ENCODE measurements at places on chromosomes 1 and 21.
A peak's percentile ranks its signal among the peaks of the same experiment; 100 is the strongest.

GRCh38 chr21:26055010-26055409, 115.6 kb downstream of the APP start:
- DNase-seq, result no peak

DNA sequence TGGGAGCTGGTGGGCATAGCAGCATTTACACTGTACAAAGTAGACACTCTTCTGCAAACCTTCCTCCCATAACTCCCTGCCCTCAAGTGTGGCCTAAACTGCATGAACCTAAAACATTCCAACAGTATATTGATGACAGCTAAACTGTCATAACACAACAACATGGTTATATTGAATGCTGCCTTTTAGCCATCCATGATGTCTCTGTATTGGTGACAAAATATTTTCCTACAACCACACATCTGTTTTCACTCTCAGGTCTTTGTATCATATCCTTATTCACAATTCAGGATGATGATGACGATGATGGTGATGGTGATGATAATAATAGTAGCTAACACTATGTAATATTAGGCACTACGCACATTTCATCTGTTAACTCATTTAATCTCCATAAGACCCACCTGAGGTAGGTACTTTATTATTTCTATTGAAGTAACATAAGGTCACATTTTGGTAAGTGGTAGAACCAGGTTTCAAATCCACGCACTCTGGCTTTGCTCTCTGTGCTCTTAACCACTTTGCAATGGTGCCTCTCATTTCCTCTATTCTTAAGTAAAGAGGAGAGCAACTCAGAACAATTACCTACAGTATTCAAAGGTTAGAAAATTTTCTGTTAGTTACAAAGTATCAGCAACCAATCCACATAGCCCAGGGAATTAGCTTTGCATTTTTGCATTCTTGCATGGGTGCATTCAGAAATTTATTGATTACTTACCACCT, 185.1 kb upstream of the LMO4 start:
- no peak for DNase-seq

DNA sequence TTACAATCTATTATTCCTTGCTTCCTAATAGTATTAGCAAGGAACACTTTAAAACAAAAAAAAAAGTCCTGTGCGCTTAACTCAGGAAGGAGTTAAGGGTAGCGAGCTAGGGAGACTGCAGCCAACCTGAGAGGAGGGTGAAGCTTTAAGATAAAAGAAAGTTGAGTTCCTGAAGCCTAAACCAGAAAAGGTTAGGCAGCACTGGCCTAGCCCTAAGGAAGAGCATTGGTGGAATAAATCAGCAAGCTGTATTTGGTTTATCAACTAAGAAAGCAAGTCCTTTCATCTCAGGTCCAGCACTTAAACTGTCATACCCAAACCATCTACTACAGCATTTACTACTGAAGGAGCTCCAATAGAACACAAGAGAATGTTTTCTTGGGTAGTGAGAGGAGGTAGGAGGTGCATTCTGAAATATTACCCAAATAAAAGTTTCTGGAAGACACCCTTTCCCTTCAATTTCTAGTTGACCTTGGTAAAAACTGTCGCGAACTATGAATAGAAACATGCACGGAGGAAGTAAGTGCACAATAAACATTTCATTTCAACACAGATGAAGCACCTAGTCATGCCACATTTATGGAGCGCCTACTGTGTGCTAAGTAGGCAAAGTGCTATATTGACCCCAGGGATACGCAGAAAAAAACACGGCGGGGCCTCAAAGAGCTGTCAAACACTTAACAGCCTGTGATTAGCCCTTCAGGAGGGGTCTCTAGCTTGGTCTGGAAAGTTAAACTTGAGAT, 1.3 kb downstream of the GLRX2 start:
- DNase-seq, result no peak

DNA sequence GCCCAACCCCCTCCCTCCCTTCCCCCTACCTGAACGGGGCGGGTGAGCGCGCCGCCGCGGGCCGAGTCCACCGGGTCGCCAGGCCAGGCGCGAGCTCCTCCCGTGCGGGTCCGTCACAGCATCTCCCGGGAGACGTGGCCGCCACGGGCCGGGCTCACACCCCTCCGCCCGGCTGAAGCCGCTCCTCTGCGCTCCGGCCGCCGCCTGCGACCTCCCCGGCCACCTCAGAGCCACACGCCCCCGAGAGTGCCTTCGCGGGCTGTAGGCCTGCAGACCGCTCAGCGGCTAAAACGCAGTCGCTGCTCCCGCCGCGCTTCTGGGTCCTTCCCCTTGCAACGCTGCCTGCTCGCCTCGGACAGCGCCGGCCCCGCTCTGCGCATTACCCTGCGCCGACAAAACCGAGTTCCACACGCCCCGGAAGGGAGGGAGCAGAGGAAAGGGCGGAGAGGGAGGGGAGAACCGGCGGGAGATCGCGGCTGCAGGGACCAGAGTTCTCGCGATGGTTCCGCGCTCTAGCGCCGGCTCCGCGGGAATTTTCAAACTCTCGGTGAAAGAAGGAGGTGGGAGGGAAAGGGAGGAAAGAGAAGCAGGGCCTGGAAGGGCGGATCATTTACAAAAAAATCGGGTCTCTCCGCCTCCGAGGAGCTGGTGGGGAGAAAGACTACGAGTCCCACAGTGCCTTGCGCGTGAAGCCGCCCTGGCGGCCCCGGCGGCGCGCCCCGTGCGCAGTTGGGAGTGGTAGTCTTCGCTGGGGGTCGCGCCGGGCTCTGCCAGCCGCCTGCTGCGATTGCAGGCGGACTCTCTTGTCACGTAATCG, at the start of gene AHCTF1:
AHCTF1 (minus strand) TSS at position 400 of the 817 bp plus-strand sequence. CDS start 13,578 bp downstream, outside the sequence.
- DNase-seq, result peak; percentile 94

DNA sequence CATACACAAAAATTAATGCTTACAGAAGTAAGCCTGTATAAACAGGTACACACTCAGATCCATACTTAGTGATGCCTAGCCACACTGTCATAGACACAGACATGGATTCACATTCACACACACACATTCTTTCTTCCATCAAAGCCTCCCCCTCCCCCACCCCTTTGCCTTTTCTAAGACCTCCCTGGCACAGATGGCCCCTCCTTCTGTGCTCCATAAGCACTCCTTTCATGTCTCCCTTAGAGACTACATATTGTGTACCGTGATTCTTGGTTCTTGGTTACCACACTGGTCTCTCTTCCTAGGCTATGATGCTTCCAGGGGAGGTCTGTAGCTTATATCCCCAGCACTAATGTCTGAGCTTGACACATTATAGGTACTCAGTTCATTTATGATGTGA, 2.0 kb upstream of the NHLH2 start:
- no peak for DNase-seq

- DNase-seq, result no peak
Measured at GRCh38 chr1:183612407-183612806, 22.1 kb upstream of the NCF2 start.

GRCh38 chr1:234926559-234927311, 201.9 kb downstream of the TOMM20 start:
- DNase-seq, result peak; percentile 58

DNA sequence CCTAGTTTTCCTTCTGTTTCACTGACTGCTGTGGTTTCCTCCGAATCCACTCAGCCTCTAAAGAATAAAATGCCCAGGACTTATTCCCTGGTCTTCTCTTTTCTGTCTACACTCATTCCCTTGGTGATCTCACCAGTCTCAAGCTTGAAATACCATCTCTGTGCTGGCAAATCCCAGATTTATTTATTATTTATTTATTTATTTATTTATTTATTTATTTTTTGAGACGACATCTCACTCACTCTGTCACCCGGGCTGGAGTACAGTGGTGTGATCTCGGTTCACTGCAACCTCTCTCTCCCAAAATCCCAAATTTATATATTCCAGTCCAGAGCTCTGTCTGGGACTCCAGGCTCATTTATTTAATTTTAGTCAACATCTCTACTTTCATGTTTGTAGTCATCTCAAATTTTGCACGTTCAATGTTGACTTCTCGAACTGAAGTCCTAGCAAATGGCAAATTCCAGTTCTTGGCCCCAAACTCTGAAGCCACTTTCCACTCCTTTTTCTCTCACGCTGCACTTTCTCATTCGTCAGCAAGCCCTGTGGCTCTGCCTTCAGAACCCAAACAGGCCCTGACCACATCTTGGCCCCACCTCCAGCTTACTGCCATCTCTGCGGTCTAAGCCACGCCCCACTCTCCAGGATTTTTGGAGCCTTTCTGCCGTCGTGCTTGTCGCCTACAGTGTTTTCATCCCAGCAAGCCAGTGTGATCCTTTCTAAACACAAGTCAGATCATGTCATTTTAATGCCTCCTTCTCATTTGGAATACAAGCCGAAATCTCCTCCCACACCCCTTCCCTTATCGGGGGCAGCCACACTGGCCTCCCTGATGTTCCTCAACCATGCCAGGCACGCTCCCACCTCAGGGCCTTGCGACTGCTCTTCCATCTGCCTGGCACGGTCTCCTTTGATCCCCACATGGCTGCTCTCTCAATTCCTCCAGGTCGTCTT, 14.2 kb upstream of the TENT5B start:
- peak; percentile 67 for DNase-seq

DNA sequence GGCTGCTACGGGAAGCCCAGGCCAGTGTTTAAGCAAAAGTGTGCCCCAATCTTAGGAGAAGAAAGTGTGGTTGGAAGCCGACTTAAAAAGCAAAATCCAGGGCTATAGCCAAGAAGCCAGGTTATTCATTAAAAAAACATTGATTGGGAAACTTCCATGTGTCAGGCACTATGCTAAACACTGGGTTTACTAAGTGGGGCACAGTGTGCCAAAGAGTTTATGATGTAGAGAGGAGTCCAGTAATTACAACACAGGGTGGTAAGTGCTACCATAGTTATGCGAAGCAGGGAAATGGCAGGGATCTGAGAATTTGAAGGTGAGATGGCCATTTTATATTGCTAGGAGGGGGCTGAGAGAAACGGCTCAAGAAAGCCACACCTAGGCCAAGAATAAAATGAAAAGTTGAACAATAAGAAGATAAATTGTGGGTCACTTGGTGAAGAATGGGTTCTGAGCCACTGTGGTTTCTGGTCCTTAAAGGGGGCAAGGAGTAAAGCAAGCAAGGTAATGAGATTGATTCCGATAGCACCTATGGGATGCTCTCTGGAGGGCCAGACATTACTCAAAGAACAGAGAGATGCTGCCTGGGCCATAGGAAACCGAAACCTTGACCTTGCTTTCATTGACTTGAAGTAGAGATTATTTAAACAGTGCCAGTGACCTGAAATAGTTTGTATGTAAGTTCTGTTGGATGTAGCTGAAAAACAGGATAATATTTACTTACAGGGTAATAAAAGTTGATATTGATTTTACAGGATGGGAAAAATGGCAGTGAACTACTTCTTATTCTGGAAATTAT, 177.8 kb downstream of the GIPC2 start:
- no peak for DNase-seq

- DNase-seq, result no peak
Measured at GRCh38 chr1:31763671-31764311, 349 bp downstream of the ADGRB2 start.

DNA sequence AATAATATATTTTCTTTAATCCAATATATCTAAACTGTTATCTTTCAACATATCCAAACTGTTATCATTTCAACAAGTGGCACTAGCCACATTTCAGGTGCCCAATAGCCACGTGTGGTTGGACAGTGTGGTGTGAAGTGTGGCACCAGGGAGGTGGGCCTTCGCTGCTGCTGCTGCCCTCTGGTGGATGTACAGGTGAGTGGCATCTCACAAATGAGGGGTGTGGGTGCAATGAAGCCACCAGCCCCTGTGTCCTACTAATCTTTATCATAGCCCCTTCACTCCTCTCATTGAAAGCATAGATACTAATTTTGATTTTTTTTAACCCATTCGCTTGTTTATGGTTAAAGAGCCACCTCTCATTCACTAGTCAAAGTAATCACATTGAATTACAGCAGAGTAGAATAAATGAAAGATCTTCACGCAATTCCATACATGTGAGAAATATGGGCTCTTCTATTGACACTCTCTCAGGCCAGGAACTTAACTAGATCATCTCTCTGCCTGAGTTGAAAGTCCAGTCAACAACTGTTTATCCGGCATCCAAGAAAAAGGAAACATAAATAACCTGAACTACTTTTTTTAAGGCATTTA, 499.2 kb downstream of the OMA1 start:
- DNase-seq, result no peak

DNA sequence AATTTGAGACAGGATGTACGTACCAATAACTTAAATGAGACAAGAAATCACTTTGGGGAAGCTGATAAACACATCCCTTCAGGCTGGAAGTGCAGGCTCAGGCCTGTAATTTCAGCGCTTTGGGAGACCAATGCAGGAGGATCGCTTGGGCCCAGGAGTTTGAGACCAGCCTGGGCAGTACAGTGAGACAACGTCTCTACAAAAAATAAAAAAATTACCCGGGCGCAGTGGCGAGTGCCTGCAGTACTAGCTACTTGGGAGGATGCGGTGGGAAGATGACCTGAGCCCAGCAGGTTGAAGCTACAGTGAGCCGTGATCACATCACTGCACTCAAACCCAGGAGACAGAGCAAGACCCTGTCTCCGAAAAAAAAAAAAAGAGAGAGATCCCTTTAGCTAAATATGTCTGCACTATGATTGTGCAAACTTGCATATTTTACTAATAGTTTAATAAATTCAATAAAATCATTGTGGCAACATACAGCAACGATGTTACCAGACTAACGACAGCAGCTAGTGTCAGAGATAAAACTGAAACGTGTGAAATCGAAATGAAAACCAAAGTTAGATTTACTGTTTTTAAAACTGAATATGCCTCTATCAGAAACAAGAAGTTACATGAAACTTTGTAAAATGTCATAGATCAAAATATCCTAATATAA, 54.7 kb downstream of the CD2 start:
- DNase-seq, result no peak

- no peak for DNase-seq
Measured at GRCh38 chr1:56644919-56645676, at the start of gene PRKAA2. Gene PRKAA2 (plus strand): TSS chr1:56645314. CDS start chr1:56645388, 74 bp downstream.

GRCh38 chr1:21623410-21623961, 45.7 kb downstream of the RAP1GAP start:
- DNase-seq, result no peak

GRCh38 chr1:228554107-228554506, 66.9 kb downstream of the RNF187 start:
- no peak for DNase-seq

GRCh38 chr21:37220433-37220980, 46.6 kb downstream of the VPS26C start:
- no peak for DNase-seq

- no peak for DNase-seq
Measured at GRCh38 chr21:16308269-16308668, 578.5 kb downstream of the USP25 start.

- no peak for DNase-seq
Measured at GRCh38 chr1:183720028-183720427, 66.9 kb upstream of the APOBEC4 start.

DNA sequence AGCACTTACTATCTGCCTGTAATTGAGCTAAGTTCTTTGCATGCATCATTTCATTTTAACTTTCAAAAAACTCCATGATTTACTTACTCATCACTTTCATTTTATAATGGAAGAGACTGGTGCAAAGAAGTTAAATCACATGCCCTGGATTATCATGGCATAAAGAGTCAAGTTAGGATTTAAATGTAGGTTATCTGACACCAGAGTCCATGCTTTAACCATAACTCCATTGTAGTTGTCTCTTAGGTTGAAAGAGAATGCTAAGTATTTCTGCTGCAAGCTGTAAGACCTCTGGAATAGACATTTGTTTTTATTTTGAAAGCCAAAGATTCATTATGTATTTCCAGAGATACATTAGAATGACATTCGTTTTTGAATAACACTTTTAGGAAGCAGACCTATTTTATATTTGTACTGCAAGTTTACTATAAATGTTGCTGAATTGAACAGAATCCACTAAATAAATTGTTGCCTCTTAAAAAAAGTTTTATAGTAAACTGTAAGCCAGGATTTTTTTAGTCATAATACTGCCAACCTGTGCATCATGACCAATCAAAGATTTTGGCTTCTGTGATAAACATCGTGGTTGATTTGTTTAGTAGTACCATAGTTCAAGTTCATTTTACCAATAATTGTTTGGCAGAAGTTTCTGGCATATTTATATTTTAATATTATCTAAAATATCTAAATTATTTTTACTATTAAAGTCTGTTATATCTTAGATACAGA, 26.1 kb downstream of the CFH start:
- no peak for DNase-seq
